ENCODE measurements at places on chromosomes 2 and 18.

DNA sequence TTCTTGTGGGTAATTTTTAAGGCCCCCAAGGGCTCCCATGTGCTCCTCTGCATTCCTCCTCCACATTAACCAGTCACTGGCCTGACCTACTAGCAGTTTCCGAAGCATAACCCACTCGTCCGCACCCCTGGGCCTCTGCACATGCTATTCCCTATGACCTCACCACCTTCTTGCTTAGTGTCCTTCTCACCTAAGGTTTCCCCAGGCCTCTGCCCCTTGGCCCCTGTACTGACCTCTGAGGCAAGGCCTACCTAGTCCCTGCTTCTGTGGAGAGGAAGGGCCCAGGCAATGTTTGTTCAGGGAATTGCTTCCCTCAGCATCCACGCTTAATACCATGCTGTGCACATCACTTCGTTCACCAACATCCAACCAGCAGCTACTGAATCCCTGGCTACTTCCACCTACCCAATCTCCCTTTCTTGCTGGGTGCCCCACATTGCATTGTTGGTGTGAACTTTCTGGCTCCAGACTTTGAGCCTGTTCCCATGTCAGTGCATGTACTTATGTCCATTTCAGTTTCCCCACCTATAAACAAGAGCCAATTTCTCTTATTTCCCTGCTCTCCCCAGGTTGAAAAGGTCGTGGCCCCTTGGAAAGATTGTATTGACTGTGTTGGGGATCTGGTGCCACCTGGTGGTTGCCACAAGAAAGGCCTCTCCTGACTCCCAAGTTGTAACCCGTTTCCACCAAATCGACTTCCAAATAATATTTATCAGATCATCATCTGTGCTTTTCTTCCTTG, 19.2 kb upstream of the TMEM177 start:
- DNase-seq = no peak

GRCh38 chr2:101986376-101986775, 5.4 kb upstream of the IL1R2 start:
- no peak for DNase-seq

GRCh38 chr18:9741406-9741792, 33.3 kb downstream of the RAB31 start:
- no peak for DNase-seq

GRCh38 chr2:138500592-138501424, 762 bp upstream of the SPOPL start:
- DNase-seq = no peak

DNA sequence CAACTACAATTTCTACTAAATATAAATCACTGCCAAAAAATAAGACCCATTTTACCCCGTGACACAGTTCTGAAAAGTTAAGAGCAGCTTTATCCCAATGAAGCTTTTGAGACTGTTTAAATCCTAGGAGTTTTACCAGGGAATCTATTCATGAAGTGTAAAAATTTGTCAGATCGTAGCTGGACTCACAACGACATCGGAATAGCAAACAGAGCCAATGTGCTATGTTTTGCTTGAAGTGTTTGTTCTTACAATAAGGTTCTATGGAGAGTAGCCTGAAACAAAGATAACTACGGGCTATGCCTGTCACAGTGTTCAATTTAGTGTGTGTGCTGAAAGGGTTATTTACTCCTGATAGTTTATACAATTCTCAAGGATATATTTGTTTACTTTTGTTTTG, 78.5 kb upstream of the L3MBTL4 start:
- no peak for DNase-seq

- no peak for DNase-seq
Measured at GRCh38 chr2:122238006-122238559, 482.6 kb downstream of the TSN start.

DNA sequence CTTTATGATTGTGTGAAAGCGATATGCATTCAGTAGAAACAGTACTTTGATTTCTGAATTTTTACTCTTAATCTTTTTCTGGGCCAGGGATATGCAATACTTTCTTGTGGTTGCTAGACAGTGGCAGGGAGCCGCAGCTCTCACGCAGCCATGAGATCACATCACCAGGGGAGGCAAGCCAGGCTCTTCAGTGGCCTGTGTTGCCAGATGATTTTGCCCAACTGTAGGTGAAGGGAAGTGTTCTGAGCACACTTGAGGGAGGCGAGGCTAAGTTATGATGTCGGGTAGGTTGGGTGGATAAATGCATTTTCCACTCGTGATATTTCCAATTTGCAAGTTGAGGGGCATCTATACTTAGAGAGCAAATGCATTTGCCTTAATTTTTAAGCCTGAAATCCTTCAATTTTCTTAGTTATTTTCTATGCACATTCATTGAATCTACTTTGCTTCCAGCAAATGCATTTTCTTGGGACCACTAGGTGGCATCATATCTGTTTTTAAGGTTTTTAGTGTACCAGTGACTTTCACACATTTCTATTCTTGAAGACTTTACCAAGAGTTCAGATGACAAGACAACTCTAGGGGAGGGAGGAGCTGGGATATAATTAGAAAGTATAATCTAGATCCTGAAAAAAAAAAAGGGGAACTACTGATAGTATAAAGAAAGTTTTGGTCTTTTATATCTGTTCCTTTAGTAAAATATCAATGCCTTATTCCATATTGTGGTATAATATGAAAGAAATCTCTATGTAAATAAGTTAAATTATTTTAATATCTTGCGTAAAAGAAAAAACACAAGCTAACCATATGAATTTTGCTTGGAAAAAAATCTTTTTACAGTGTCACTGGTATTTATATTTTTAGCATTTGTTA, 643.3 kb downstream of the SOCS6 start:
- DNase-seq = no peak

DNA sequence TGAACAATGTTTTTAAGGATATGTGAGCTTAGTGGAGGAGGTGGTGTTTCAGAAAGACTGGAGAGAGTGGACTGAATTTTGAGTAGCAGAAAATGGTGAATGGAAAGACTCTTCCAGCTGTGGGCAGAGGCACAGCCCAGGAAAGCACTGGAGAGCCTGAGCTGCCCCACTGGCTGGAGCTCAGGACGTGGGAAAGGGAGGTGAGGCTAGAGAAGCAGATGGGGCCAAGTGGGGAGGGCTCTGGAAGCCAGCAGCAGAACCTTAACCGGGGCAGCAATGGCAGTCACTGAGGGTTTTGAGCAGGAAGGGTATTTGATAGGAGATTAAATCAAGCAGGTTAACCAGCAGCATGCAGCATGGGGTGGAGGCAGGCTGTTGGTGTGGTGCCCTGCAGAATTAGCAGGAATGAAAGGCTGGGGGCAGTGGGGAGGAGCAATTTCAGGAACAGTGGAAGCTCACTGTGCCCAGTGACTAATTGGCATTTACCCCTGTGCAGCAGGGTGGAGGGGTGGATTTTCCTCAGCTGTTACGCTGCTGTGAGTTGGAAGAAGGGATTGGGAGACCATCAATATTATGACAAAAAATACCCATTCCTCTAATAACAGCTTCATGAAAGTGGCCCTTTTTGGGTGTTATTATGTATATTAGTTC, 136.2 kb downstream of the CERS6 start:
- DNase-seq = no peak

- no peak for DNase-seq
Measured at GRCh38 chr2:54999182-54999581, 51.1 kb downstream of the RTN4 start.

DNA sequence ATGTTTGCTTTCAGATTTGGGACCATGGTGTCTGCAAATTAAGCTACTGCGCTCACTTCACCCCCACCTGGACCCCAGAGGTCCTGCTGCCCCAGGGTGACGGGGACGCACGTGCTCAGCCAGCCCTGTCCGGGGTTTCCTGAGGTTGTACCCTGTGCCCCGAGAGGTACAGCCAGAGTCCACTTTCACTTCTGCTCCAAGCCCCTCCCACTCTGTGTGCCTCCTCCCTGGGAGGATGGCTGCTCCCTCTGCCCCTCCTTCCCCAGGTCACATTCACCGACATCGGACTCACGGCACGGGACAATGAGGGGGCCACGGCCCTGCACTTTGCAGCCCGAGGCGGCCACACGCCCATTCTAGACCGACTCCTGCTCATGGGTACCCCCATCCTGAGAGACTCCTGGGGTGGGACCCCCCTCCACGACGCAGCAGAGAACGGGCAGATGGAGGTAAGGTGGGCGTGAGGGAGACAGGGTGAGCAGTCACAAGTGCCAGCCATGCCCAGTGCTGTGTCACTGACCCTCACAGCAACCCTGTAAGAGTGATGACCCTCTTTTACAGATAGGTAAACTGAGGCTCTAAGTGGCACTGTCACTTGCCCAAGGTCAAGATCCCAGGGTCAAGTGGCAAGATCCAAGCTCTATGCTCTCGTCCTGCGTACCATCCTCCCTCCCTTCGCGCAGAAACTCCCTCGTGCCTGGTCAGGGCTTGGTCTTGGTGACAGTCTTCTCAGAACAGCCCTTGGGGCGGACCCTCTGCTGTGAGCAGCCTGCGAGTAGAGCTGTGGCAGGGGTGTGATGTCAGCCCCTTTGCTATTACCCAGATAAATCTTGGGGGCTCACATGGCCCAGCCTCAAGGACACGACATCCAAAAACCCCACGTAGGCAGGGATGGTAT, 7.6 kb downstream of the ESPNL start:
- no peak for DNase-seq

GRCh38 chr2:233117811-233118647, 57.9 kb downstream of the INPP5D start:
- DNase-seq = no peak

- DNase-seq = no peak
Measured at GRCh38 chr2:199757233-199757870, 93.6 kb downstream of the FTCDNL1 start.

DNA sequence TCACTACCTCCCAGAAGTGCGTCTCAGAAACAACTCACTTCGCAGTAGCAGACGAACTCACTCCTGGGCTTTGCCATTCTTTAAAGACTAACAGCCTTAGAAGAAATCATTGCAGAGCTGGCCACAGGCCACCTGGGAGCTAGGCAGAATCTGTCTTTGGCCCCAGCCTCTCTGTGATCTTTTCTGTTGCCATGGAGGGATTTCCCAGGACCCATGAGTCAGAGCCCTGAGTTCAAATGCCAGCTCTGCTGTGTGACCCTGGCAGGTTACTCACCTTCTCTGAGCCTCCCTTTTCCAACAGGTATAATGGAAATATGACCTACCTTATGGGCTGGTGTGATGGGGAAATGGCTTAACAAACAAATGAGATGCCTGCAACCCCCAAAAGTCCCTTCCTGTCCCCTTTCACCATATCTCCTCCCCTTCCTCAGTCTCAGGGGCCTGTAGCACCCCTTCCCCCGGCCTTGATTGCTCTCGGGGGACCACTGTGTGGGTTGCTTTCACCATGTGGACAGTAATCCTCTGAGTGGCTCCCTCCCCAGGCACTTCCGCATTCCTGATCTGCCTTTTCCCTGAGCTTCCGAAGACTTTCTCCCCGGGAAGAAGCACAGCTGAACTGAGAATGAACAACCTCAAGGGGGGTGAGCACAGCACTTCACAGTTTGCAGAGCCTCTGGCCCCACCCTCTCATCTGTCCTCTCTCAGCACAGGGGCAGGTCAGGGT, 34.0 kb upstream of the SLC66A3 start:
- no peak for DNase-seq

DNA sequence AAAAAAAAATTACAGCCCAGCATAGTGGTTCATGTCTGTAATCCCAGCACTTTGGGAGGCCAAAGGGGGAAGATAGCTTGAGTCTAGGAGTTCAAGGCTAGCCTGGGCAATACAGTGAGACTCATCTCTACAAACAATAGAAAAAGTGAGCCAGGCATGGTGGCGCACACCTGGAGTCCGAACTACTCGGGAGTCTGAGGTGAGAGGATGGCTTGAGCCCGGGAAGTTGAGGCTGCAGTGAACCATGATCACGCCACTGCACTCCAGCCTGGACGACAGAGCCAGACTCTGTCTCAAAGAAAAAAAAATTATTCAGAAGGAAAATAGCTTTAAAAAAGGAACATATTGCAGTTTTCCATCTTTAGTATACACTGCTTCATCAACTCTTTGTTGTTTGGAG, 47.8 kb downstream of the CYP27C1 start:
- no peak for DNase-seq

- DNase-seq = no peak
Measured at GRCh38 chr2:15983496-15983895, 43.1 kb downstream of the MYCN start.

- DNase-seq = no peak
Measured at GRCh38 chr2:231235217-231235616, 36.8 kb downstream of the ARMC9 start.

GRCh38 chr2:109247340-109247739, 118.3 kb downstream of the SH3RF3 start:
- DNase-seq = no peak

GRCh38 chr2:26672112-26672817, 20.3 kb upstream of the KCNK3 start:
- no peak for DNase-seq

GRCh38 chr18:8980918-8981317, 121.6 kb upstream of the NDUFV2 start:
- no peak for DNase-seq

Measured in stimulated activated CD8-positive, alpha-beta memory T cell treated with anti-CD3 and anti-CD28 coated beads, Interleukin-7, amount 100 ng/mL, for 24 hours (primary cell).